ENCODE measurements at places on chromosomes 6 and 20. TPM values are rescaled to one million over a fixed set of nuclear protein-coding genes. Genes with fewer than 3 reads are reported as not detected.

- DNase-seq, result no peak
These were observed 16.1 kb upstream of the CDH22 start for GRCh38 chr20:46324379-46324778.

FAM210B gene
- 9.3 TPM for total RNA-seq

- no peak for DNase-seq
These were observed 58.1 kb upstream of the SNRPB2 start for GRCh38 chr20:16671753-16672152.

DNA sequence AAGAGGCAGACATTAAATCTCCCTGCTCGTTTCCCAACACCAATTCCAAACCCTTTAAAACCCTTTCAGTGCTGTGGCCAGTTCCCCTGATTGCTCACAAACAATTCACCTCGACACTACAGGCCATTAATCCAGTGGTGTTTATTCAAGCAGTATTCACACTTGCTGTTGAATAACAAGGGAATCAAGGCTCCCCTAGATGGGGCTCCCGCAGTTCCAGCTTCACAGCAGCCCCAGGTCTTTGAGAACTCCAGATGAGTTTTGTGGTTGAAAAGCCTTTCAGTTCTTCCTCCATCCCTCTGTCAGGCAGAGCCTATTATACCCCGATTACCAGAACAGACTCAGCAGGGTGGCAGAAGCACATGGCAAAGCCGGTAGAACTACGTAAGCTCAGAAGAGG is 36.2 kb downstream of the JAG1 start:
- DNase-seq, result no peak

- no peak for DNase-seq
These were observed 112.0 kb upstream of the CCN2 start for GRCh38 chr6:132063204-132063603.

QKI gene
- 67.2 TPM for total RNA-seq

Data from bronchial epithelial cell (primary cell).